ENCODE measurements at places on chromosomes 13 and 19.

DNA sequence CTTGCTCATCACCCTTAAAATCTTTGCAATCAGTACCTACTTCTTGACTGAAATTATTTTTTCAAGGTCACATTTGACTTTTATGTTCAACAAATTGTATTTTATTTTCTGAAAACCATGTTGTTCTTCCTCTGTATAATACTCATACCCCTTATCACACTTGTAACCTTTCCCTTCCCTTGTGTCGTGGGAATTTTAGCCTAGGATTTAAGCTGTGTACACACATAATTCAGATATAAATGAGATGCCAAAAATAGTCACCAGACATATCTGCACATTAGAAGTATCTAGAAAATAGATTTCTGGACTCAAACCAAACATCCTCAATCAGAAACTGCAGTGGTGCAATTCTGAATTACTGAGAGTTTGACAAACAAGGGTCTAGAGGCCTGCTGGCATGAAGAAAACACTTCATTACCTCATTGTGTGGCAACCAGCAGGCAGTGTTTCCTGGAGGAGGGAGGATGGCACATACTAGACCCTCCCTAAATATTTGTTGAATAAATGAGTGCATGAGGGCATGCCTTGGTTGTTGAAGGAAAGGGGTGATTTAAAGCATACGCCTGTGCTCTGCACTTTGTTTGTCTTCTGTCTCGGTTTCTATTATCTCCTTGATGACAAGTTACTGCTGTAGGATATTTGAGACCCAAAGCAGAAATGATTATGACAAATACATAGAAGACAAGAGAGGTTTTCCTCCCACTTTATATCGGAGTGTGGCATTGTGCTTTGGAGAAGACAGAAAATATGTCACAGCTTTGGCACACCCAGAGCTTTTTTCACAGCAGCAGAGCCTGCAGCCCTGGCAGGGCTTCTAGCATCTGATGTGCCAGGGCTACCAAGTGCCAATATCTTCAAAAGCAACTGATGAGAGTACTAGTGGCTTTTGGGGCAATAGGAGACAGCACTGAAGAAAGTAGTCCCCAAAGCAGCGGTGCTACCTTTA lies 881.1 kb downstream of the PCDH9 start:
- no peak for DNase-seq

GRCh38 chr13:21686751-21687391 lies 16.0 kb downstream of the FGF9 start:
- no peak for DNase-seq

- no peak for DNase-seq
Measured at GRCh38 chr13:111175935-111176334, 60.8 kb downstream of the ARHGEF7 start.

DNA sequence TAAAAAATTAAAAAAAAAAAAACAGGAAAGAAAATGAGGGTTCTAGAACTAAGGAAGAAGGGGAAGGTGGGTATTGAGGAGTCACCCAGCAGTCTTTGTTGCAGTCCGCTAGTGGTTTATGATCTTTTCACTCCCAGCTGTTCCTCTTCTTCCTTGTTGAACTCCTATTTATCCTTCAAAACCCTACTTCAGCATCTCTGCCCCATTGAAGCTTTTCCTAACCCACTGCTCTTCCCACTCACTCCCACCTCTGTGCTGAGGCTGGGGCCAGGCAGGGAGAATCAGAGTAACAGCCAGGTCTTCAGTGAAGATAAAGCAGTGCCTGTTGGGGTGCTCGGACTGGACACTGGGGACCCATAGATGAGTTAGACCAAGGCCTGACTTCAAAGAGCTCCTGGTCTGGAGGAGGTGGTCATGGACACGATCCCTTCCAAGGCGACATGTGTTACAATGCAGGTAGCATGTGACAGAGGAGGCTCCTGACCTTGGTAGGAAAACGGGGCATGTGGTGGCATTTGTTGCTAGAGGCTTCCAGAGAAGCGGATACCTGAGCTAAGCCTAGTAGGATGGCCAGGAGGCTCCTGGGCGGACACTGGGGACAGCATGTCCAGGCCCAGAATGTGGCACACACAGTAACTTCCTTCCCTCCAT lies 11.4 kb downstream of the RUVBL2 start:
- DNase-seq = no peak

DNA sequence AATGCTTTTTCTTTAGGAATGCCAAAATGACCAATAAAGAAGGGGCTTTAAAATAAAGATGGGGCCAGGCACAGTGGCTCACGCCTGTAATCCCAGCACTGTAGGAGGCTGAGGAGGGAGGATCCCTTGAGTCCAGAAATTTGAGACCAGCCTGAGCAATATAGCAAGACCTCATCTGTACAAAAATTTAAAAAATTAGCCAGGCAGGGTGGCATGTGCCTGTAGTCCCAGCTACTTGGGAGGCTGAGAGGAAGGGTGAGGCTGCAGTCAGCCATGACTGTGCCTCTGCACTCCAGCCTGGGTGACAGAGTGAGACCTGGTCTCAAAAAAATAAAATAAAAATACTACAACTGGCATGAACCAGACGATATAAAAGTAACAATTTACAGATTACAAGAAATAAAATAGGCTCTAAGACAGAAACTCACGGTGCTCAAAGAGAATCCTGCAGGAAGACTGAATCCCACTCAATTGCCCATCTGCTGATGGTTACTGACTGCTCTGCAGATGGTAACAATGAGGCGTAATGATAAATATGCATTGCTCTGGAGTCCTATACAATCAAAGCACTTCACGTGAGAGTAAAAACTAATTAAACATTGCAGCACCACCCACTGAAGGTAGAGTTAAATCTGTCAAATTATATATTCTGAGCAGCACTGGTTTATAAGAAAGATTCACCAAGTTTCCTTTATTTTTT lies 93.2 kb downstream of the LHFPL6 start:
- no peak for DNase-seq

DNA sequence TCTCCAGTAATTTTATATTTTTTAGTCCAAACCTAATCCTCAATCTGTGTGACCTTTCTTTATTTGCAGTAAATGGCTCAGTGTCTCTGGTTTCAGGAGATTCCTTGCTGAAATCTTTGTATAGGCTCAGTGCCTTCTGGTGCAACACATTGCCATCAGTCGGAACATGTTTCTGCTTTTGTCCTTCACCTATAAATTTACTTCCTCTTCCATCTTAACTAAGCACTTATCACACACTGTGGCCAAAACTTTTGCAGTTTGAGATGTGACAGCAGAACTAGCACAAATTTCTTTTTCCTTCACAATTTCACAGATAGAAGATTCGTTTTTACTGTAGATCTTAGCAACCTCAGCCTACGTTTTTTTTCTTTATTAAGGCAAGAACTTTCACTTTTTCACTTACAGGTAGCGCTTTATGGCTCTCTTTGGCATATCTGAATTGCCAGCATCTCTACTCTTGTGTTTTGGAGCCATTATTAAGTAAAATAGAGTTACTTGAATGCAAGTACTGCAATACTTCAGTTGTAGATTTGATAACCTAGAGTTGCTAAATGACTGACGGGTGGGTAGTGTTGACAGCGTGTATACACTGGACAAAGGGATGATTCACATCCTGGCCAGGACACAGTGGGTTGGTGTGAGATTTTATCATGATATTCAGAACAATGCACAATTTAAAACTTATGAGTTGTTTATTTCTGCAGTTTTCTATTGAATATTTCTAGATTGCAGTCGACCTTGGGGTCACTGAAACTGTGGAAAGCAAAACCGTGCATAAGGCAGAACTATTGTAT lies 44.3 kb downstream of the NDFIP2 start:
- no peak for DNase-seq

DNA sequence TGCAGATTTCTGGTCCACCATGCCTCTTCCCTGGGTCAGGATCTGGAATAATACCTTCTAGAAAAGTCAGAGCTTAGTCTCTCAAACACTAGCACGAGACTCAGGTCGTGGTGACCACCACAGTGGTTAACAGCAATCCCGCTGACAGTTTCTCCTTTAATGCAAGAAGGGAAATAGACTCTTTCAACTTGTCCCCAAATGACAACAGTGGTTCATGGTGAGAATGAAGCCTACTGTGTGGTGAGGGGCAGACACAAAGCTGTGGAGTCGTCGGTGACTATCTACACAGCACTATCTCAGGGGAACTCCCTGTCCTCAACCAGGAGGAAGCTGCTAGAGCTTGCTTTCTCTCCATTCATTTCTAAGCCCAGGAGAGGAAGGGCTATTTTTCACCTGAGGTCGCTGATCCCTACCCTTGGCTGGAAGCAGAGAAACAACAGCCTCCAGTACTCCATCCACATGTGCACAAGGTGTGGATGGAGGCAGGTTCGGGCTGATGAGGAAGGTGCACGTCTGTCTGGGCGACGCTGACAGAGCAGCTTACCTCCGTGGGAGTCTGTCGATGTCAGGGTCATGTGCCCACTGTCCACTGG lies 72.4 kb downstream of the STK24 start:
- no peak for DNase-seq

DNA sequence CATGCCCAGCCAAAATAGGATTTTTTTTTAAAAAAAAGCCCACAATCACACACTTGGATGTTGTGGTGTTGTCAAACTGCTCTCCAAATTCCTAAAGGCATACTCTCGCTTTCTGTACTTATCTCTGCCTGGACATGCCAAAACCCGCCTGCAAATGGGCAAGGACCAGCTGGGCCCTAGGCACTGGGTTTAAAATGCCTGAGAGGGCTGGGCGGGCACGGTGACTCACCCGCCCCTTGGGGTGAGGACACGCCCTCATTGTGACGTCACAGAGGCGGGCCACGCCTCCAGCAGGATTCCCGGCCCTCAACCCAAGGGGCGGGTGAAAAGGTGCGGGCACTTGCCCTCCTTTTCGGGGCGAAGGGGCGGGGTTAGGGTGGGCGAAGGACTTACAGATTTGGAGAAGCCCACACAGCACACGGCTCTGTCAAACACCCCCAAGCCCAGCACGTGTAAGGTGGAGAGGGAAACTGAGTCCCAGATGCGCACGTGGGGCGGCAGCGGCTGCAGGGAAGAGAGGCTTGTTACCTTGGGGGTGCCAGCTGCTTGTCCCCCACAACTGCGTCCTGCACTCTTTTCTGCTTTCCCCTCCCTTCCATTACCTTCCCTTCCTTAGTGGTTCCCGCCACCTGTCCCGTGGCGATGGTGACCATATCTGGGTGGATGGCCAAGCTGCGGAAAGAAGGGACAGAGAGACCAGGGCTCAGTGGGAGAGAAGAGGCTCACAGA lies 6.6 kb downstream of the EML2 start:
- no peak for DNase-seq

DNA sequence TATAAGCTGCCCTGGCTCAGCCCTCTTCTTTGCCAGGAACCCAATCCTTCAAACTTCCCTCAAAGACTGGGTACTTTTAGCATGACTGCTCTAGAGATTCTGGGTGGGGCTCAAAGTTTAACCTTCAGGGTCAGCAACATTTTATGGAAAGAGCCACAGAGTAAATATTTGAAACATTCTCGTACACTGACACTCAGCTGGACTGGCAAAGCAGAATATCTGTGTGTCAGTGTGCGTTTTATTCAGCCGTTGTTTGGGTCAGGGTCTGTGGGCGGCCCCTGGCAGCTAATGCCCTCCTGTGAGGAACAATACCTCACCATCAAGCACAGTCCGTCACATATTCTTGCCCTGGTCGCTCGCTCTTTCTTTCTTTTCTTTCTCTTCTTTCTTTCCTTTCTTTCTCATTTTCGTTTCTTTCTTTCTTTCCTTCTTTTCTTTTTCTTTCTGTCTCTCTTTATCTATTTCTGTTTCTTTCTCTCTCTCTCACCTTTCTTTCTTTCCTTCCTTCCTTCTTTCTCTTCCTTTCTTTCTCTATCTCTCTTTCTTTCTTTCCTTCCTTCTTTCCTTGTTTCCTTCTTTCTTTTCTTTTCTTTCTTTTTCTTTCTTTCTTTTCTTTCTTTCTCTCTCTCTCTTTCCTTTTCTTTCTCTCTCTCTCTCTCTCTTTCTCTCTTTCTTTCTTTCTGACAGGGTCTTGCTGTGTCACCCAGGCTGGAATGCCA lies 10.7 kb downstream of the DPRX start:
- DNase-seq = no peak

- DNase-seq = no peak
Measured at GRCh38 chr19:42553292-42554045, 25.2 kb upstream of the CEACAM1 start.

- no peak for DNase-seq
Measured at GRCh38 chr13:99258210-99258860, at the start of gene GPR18. Gene GPR18, minus strand, starts transcription at chr13:99258379. Its CDS starts 2,507 bp downstream, at chr13:99255872.

- no peak for DNase-seq
Measured at GRCh38 chr13:46795321-46795720, 1.6 kb downstream of the ESD start.

DNA sequence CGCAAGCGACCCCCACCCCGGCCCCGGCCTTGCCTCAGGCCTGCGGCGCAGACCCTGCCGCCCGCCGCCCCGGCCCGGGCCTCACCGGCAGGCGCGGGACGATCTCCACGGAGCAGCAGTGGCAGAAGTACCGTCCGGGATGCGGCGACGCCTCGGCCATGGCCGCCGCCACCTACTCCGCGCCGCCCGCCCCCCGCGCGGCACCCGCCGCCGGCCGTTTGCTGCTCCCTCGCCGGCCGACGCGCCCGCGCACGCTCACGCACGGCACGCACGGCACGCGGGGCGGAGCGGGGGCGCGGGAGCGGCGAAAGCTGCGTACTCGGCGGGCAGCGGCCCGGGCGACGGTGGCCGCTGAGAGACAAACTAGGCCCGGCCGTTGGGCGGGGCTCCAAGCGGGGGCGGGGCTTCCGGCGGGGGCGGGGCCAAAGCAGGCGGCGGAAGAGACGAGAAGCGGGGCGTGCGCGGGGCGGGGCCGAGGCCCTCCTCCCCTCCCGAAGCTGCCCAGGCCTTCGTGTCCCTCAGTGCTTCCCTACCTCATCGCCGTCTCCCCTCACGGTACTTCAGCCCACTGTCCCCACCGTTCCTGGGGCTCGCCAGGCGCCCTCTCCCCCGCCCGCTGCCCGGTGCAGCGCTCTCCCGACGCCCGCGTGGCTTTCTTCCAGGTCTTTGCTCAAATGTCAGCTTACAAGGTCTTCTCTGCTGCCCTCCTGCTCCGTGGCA lies at the start of gene RNF126:
RNF126 (minus strand) TSS at position 253 of the 720 bp plus-strand sequence; CDS start at position 160, 93 bp downstream.
- peak; percentile 76 for DNase-seq

DNA sequence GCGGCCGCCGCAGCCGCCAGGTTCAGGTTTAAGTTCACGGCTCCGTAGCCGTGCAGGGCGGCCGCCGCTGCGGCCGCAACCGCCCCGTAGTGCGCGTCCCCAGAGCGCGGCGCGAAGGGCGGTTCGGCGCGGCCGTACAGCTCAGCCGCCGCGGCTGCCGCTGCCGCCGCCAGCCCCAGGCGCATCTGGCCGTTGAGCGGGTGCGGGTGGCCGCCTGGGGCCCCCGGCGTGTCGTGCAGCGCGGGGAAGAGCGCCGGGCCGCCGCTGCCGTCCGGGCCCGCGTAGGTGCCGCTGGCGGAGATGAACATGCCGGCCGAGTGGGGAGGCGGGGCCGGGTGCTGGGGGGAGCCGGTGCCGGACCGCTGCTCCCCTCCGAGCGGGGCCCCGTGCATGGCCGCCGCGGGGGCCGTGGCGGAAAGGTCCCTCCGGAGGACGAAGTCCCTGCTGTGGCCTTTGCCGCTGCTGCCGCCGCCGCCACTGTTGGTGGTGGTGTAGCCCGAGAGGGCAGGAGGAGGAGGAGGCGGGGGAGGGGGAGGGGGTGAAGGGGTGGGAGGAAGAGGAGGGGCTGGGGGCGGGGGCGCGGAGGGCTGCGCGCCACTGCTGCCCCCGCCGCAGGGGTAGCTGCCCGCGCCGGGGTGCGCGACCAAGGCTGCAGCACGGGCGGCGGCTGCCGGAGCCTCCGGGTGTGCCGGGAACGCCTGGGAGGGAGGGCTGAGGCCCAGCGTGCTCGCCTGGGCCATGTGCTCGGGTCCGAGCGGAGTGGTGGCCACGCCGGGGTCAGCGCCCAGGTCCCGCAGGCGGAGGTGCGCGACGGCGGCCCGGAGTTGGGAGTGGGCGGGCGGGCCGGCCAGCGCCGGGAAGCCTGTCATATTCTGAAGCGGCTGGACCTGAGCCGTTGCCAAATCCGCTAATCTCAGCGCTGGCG lies 654 bp downstream of the ZIC5 start:
- no peak for DNase-seq
